EL (cell line): ENCODE measurements at places on chromosomes 13 and 19.

DNA sequence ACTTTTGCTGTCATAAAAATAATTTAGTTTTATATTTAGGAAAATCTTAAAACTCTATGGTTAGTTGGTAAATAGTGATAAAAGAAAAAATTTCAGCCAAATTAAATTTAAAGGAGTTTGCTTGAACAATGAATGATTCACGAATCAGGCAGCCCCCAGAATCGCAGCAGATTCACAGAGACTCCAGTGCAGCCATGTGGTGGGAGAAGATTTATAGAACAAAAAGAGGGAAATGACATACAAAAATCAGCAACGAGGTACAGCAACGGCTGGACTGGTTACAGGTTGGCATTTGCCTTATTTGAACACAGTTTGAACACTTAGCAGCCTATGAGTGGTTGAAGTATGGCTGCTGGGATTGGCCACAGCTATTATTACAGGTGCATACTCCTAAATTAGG lies 96.4 kb upstream of the MYCBP2 start:
- no peak for DNase-seq

GRCh38 chr19:34314437-34315313 lies 50.3 kb upstream of the GPI start:
- DNase-seq, result no peak

- DNase-seq, result no peak
These were observed 46.6 kb downstream of the HTR2A start for GRCh38 chr13:46850214-46850613.

DNA sequence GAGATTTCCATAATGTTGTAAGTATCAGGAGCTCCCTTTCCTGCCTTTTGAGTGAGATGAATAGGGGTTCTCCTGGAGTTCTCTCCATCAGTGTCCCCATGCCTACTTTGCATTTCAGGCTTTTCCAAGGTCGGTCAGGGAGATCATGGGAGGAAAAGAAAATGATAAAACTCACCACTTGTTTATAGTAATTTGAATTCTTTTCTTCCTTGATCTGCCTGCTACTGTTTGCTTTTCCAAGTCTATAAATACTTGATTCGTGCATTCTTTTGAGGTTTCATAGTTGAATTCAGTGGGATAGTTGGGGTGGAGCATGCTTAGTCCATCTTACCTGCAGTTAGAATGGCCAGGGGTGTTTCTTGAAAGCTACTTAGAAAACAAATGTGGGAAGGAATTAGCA lies 51.5 kb downstream of the PCCA start:
- no peak for DNase-seq

GRCh38 chr13:35349052-35349451 lies 127.4 kb downstream of the MAB21L1 start:
- no peak for DNase-seq

DNA sequence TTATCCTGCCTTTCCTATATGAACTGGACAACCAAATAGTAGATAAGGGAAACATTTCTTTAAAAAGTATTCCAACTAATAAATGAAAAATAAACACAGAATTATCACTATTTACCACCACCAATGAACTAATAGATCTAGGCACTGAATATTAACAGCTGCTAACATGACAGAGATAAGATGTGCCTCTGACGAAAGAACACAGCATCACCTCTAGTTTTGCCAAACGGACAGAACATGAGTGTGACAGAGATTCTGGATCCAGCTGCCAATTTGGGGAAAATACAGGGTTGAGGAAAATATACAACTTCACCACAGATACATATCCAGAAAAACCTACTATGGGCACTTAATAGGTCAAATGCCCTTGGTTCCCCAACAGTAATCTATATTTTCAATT lies 18.0 kb downstream of the VPS36 start:
- no peak for DNase-seq

GRCh38 chr13:26326562-26326961 lies 72.6 kb downstream of the CDK8 start:
- no peak for DNase-seq

- DNase-seq, result no peak
These were observed 8.4 kb upstream of the PTPRS start for GRCh38 chr19:5349041-5349440.

GRCh38 chr19:50419022-50419579 lies 363 bp downstream of the SPIB start:
- no peak for DNase-seq

GRCh38 chr19:39918183-39918651 lies 16.2 kb downstream of the FCGBP start:
- DNase-seq, result no peak

GRCh38 chr19:51599084-51599483 lies 28.0 kb downstream of the ZNF175 start:
- DNase-seq, result no peak

- DNase-seq, result peak; percentile 49
These were observed 33.6 kb downstream of the ZNF701 start for GRCh38 chr19:52603558-52604207.

DNA sequence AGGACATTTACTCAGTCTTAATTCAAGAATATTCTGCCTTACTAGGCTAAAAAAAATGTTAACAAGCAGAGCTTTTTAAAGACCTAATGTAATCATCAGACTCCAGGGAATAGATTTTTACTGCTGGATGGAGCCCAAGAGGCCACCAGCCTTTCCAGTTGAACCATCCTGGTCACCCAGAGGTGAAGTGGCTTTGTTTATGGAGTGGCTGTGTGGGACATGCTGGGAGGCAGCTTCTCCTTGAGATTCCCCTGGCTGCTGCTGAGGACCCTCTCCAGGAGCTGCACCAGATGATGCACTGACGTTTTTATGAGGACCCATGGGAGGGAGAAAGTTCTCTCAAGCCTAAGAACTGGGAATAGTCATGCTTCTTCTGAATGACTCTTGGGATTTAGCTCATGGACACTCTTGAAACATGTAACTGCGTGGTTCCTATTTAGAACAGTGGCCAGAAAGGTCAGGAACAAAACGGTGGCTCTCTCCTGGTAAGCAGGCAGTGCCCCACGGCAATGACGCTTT lies 205.9 kb upstream of the MIR17HG start:
- no peak for DNase-seq

- no peak for DNase-seq
These were observed 184.2 kb downstream of the PTPRS start for GRCh38 chr19:5156231-5156986.

GRCh38 chr13:28438598-28439334 lies 56.2 kb downstream of the FLT1 start:
- DNase-seq, result no peak

- DNase-seq, result no peak
These were observed 324.8 kb upstream of the PCDH9 start for GRCh38 chr13:67554746-67555452.

- no peak for DNase-seq
These were observed 569.9 kb downstream of the UQCRFS1 start for GRCh38 chr19:28642787-28643683.

DNA sequence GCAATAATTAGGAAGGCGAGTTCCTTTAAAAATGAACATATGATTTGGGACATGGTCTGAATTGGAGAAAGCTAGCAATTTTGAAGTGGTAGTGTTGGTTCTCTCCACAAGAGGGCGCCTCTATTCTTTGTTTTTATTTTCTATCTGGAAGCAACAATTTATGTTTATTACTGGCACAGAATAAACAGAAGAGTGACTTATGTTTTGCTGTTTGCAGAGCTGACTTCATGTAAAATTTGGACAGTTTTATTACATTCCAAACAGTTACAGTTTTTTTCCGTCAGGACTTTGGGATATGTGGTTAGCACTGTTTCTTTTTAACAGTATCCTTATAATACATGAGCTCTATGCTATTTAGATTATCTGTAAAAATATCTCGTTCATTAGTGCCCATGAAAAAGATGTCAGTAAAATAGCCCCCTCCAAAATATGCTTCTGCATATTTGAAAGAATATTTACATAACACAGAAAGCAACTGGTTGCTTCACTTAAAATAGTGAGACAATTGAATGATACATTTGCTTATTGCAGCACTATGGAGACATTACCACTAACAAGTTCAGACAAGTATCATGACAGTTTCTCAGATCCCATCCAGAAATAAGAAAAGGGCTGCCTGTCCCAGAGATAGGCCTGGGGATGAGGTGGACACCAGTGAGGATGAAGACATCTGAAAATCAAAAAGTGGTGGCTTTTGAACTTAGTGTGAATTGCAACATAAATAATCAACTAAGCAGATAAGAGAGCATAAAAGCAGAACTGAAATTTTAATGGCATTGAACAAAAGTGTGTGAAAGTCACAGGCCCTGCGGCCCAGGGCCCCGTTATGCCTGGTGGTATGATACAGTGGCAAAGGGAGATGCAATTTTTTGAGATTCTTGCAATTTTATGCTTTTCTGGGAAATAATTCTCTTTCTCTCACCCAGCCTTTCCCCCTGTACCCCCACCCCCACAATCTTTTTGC lies 32.3 kb upstream of the FGF9 start:
- DNase-seq, result peak; percentile 20

GRCh38 chr13:94950303-94950702 lies 238.0 kb upstream of the SOX21 start:
- DNase-seq, result no peak

GRCh38 chr13:111897178-111897845 lies 169.6 kb upstream of the SOX1 start:
- DNase-seq, result no peak

- no peak for DNase-seq
These were observed 4.6 kb upstream of the ZNF414 start for GRCh38 chr19:8518536-8518935.

DNA sequence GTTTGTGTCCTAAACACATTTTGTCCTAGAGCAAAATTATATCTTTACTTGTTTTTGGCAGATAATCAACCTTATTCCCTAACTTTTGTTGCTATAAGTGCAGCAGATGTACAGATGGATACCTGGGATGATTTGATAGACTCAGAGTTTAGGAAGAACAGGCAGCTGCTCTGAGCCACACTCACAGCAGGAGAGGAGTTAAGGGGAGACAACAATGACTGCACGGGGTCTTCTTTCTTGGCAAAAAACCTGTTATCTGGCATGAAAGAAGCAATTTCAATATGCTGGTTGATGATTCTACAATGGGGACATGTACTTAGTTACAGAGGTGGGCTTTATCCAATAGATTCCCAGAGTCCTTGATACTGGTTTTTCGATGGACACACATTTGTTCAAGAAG lies 258.9 kb upstream of the PCDH9 start:
- DNase-seq, result no peak

DNA sequence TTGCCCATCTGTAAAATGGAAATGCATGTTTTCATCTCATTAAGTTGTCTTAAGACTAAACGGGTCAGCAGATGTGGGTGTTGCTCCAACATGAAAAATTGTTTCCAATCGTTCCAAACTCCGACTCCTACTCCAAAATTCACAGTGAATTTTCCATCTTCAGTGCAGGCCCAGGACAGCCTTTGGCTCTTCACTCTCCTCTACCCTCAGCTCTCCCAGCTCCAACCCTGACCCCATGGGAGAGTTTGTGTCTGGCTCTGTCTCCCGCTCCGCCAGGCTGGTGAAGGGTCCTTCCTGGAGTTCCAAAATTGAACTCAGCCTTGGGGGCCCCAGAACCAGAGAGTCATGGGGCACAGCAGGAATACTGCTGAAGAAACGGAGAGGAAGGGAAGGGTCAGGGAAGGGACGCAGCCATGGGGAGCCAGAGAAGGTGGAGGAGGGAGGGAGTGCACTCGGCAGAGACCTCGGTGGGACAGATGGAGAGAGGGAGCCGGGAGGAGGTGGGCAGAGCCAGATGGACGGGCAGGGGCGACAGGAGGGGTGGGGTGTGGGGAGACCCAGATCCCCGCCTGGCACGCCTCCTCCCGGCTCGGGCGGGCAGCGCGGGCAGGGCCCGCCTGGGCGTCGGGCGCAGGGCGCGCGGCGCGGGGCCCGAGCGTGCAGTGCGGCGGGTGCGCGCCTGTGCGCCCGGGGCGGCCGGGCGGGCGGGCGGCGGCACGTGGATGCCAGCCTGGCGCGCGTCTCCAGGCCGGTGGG lies 45.6 kb downstream of the CELF5 start:
- DNase-seq, result no peak

- no peak for DNase-seq
These were observed 1.3 kb upstream of the SIGLEC9 start for GRCh38 chr19:51123381-51123800.

DNA sequence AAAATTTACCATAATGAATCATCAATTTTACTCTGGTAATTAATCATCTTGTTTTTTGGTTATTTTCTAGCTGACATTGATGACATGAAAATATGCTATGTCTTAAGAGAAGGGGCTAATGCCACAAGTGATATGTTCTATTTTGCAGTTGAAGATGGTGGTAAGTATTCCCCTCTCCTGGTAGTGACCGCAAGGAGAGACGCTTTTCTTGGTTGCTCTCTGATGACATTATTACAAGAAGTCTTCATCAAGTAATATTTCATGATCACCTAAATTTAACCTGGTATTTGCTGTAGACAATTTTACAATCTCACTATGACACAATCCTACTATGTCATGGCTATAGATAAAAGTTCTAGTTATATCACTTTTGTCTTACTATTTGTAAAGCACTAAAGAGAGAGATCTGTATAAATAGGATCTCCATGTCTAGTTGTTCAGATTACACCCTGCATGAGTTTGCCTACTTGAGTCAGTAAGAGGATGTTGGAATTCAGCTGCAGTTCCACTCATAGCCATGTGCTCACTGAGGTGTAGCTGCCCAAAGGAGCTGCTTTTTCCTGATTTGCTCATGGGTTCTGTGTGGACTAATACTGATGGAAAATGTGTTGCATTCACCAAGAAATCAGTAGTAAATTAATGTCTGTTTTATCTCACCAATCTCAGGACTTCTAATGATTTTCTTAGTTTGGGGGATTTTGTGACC lies 10.9 kb downstream of the FREM2 start:
- no peak for DNase-seq

GRCh38 chr19:18160971-18161635 lies 8.1 kb downstream of the PIK3R2 start:
- DNase-seq, result peak; percentile 67
